ENCODE measurements at places on chromosomes 4 and X.
A peak's percentile ranks its signal among the peaks of the same experiment; 100 is the strongest.

GRCh38 chr4:101284546-101284945 lies 62.8 kb downstream of the PPP3CA start:
- DNase-seq: no peak

DNA sequence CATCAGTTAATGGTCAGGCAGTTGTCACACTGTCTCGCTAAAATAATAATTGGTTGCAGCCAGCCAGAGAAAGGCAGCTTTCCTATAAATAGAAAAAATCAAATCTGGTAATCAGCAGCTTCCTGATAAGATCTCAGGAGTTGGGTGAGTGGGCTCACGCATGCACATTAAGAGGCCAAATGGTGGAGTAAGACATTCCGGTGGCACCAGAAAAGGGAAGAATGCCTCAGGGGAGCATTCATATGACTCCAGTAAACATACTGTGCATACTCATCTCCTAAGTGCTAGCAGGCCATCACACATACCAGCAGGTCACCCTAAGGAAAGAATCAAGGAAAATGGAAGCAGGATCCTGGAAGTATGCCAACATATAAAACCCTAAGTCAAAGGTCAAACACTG lies 40.1 kb downstream of the UGT2B15 start:
- DNase-seq: no peak

DNA sequence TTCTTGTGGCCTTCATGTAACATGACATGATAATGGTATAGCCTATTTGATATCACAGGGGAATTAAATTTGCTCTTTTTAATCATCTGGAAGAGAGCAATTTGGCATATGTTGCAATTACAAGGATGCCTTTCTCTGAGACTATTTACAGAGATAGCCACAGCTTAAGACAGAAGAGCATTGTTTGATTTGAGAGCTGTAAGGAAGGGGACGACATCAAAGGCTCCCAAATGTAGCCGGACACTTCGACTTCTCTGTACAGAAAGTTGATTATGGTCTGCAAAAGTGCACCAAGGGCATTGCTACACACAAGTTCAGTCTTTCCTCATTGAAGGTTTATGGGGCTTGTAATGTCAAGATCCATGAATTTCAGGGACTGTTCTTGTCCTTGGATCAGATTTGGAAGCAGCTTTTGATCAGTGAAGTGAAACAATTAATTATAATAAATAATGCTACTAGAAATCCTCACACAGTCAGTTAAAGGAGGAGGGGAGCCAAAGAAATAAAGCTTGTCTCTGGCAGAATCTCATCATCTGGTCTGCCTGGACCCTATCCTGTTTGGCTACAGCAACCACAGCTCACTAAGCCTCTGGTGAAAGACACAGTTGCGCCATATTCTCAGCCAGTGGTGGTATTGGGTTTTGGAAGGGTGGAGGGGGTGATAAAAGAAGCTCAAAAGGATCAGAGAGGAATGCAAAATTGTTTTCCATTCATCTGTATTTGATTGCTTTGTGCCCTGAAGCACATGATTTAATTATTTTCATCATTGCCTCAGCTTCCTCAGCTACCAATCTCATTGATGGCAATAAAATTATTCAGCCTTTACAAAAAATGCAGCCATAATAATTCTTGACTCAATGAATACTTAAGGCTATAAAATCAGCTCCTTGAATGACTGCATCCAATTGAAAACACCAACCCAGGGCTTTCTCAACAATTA lies 654.3 kb upstream of the LCORL start:
- no peak for DNase-seq

DNA sequence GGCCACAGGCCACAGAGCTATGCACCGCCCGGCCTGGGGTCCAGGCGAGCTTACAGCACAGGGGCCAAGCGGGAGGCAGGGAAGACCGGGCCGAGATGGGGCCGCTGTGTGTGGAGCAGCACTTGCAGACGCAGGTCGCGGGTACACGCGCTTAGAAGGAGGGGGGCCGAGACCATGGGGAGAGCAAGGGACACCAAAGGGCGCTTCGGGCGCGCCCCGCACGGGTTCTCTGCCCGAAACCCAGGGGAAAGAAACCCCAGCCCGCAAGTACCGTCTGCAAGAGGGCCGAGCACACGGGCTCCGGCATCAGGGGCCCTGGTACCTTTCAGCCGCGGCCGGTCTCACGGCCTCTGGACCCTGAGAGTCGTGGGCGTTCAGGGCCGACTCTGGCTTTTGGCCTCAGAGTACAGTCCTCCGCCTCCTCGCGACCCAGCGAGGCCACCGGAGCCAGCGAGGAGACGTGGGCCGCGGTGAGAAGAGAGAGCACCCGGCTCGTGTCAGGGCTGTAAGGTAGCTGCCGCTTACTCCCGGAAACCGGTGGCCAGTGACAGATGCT lies 342 bp downstream of the EOLA2 start:
- DNase-seq: no peak

DNA sequence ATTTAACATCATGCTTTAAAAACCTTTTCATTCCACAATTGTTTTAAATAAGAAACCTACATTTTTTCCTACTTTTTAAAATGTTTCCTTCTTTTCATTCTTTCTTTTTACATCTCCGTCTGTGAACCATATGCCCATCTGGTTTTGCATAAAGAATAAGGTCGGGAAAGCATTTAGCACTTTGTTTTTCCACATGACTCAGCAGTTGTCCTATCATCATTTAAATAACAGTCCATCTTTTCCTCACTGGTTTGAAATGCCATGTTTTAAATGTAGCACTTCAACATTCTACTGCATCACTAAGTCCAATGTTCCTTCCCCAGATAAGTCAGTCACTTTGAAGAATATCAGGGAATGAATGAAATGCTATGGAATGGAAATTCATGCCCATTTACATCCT lies 128.4 kb downstream of the SH3RF1 start:
- DNase-seq: no peak

DNA sequence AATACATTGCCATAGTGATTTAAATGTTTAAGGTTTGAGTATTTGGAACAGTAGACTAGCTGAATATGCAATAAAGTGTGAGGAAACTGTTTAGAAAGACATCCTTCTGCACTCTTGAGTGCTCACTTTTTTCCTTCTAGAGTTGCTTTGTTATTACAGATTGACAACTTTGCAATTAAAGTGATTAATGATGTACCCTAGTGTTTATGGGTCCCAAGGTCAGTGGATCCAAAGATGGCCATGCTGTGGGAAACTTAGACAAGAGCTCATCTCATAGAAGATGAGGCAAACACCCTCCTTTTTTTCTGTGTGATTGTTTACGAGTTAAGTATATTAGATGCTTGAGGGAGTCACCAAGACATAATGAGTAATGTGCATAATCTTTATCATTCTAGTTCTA lies 118.8 kb downstream of the PDLIM5 start:
- DNase-seq: no peak

DNA sequence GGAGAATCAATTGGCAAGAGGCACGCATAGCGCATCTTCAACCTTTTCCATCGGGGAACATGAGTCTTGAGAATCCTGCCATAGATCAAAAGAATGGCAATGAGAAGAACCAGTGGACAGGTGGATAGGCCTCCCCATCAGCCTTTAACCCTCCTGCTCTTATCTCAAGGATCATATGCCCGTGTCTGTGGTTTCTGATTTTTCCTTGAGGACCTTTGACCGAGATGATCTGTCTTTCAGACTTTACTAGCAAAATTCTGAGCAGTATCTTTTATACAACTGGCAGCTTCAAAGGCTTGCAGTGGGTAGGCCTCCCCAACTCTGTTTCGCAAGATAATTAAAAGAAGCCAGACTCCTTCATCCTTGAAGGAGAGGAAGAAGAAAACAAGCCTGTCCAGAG lies 174.4 kb downstream of the REPS2 start:
- no peak for DNase-seq

- DNase-seq: peak; percentile 63
Observed at GRCh38 chr4:1053080-1053661, 41.7 kb downstream of the FGFRL1 start.

- DNase-seq: no peak
Observed at GRCh38 chr4:181745933-181746625, 497.1 kb upstream of the TENM3 start.

- no peak for DNase-seq
Observed at GRCh38 chr4:111360906-111361305, 738.0 kb upstream of the PITX2 start.

- no peak for DNase-seq
Observed at GRCh38 chrX:13491061-13491460, 78.3 kb upstream of the EGFL6 start.

DNA sequence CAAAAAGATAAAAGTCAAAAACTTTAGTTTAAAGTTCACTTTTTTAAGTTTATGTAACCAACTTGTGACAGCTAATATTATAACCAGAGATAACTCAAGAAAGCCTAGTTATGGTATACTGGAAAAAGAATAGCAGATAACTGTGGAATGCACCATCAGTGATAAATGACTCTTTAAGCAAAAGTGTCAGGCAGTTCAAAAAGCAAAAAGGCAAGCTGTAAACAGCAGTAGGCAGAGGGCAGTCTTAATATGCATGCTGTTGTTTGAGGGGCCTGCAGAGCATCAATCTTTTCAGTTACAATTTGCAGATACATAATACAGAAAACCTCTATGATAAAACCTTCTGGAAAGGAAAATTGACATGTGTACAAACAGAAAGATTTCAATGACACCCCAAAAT lies 81.8 kb upstream of the JADE1 start:
- no peak for DNase-seq

GRCh38 chrX:152061557-152061956 lies 76.8 kb downstream of the MAGEA10 start:
- DNase-seq: no peak

DNA sequence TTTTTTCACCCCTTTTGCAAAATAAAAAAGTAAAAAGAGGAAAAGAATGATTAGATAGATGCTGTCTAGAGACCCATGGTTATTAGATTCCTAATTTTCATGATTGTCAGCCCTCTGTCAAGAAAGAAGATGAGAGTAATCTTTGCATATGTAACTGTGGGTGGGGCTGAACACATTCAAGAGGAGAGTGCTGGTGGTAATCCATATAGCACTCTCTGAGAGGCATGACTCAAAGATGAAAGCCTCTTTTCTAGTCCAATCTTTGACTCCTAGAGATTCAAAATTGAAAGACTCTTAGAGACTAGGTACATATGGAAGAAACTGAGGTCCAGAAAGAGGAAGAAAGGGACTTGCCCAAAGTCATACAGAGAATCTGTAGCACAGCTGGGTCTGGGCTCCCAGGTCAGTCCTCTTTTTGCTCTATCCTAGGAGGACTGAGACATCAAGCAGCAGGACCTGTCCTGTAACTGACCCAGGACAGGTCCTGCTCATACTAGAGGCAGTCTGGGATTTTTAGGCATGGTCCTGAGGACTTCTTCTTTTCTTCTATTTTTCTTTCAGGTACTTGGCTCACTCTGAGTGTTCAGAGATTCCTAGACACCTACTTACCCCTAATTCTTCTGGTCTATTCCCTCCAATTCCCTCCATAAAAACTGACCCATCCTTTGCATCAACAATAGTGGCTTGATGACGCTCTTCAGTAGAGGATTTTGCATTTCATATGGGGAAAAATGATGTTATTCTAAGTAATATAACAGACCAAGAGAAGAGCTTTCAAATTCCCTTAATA lies 23.8 kb downstream of the VSIG4 start:
- DNase-seq: no peak

DNA sequence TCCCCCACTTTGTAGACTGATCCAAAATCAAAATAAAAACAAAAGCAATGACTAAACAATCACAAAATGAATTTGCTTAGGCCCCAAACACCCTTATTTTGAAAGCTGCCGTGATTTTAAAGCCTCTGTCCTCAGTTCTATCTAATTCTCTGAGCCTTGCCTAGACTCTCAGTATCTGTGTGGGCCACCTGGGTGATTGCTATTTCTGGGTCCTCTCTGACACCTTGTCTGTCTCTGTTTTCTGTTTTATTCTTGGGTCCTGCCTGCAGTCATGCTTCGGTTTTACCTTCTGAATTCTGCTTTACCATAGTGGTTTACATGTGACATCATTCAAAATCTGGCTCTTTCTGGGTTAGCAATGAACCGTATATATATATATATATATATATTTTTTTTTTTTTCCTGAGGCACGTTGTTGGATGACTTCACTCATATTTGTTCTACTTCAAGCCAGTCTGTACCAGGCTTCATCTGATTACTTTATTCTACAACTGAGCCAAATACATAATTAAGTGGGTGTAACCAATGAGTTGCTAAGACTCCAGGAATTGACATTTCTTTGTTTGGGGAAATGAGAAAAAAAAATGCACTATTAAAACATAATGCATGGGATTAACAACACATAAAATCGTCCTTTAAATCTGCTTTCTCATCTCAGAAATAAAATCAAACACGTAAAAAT lies 710.7 kb upstream of the SLIT2 start:
- DNase-seq: no peak

DNA sequence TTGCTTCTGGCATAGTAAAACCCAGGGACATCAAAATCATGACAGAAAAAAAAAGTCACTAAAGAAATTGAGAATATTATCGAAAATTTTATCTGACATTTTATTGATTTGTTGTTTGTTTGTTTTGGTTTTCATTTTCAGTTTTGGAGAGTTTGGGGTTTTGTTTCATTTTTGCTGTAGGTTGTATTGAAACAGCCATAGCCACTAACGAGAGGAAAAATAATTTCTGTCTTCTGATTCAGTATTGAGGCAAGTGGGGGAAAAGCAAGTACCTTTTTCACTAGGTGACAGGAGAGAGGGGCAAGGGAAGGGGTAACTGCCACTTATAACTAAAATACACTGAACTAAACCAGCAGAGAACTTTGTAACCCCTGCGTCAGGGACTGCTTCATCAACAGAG lies 392.8 kb upstream of the NDST3 start:
- no peak for DNase-seq

GRCh38 chrX:40152741-40153344 lies 55.1 kb upstream of the BCOR start:
- no peak for DNase-seq

DNA sequence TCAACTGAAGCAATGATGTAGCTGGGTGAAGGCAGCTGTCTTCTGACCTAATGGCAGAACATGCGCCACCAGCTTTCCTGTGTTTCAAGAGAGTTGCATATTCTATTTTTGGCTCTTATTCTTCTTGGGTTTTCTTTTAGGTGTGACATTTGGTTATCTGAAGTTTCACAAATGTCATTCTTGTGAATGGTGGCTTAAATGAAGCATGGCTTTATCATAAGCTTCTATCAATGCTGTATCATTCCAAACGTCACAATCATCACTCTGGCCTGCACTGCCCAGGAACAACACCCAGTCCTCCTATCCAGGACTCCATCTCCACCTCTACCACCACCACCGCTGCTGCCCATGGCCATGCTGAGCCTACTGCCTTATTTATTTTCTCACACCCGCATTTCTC lies 69.7 kb upstream of the WWC2 start:
- no peak for DNase-seq

DNA sequence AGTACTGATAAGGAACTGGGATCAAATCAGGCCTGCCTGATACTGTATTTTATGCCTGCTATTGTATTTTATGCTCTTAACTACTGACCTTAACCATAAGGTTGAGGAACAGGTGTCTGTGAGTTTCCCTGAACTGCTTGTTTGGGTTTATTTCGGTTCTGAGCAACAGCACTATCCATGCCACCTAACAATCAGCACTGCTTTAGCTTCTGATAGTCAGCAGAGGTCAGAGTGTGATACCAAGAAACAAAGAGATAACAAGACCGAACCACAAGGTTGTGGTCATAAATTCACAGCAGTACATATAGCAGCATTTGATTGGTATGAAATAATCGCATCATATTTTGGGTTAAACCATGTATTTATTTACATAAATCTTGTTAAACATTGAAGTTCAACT lies 362.2 kb downstream of the FGF13 start:
- DNase-seq: no peak

All from epithelial cell of esophagus (primary cell).